Right lobe of liver (tissue), 6 donors: ENCODE measurements at places on chromosomes 2 and 18. TPM values are rescaled to one million over a fixed set of nuclear protein-coding genes. Genes with fewer than 3 reads are reported as not detected.

C2orf78 gene
- not detected for total RNA-seq

L3MBTL4 gene
- total RNA-seq: 8.2 TPM

TSPYL6 gene
- not detected for total RNA-seq

CNTNAP5 gene
- not detected for total RNA-seq
